Adrenal gland (tissue), 19 donors: ENCODE measurements at places on chromosomes 1 and 21. TPM values are rescaled to one million over a fixed set of nuclear protein-coding genes. Genes with fewer than 3 reads are reported as not detected.

Gene EVI5
- 33.0 TPM for total RNA-seq

Gene RAP1GAP
- 98.8 TPM for total RNA-seq

- H3K4me3 ChIP-seq = no peak overlapping the region
- no peaks in the 10 kb centered on the region for H3K27me3 ChIP-seq
- no peaks in the 10 kb centered on the region for H3K4me1 ChIP-seq
- no peaks in the 10 kb centered on the region for H3K36me3 ChIP-seq
These were observed 262.5 kb upstream of the B3GALT2 start for GRCh38 chr1:193448682-193449461.

Gene SLC44A3
- 8.9 TPM for total RNA-seq

Gene IQGAP3
- 1.0 TPM for total RNA-seq

Gene OR10Z1
- total RNA-seq = not detected

DNA sequence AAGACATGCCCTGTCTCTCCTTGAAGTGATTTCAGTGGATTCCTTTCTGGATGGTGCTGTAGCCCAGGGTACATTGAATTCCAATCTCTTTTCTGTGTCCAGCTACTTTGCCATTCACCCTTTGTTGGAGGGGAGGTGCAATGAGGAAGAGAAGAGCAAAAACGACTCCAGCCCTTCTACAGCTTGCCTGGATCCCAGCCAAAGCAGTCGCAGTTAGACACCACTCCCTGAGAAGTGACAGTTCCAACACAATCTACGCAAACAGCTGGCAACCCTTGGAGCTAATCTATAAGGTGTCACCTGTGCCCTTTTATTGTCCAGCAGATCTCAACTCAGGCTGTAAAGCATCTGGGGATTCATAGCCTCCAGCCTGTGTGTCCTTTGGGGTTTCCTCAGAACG is 4.6 kb downstream of the CD244 start:
- H3K4me1 ChIP-seq = no peaks in the 10 kb centered on the region
- H3K27me3 ChIP-seq = peaks cover 3% of the 10 kb centered on the region
- no peaks in the 10 kb centered on the region for H3K36me3 ChIP-seq

GRCh38 chr1:246679794-246680177 is 44.4 kb upstream of the SCCPDH start:
- DNase-seq = no peak
- H3K36me3 ChIP-seq = no peaks in the 10 kb centered on the region
- H3K4me1 ChIP-seq = no peaks in the 10 kb centered on the region
- no peak overlapping the region for H3K27ac ChIP-seq
- H3K27me3 ChIP-seq = no peaks in the 10 kb centered on the region

Gene TSPEAR
- total RNA-seq = not detected

DNA sequence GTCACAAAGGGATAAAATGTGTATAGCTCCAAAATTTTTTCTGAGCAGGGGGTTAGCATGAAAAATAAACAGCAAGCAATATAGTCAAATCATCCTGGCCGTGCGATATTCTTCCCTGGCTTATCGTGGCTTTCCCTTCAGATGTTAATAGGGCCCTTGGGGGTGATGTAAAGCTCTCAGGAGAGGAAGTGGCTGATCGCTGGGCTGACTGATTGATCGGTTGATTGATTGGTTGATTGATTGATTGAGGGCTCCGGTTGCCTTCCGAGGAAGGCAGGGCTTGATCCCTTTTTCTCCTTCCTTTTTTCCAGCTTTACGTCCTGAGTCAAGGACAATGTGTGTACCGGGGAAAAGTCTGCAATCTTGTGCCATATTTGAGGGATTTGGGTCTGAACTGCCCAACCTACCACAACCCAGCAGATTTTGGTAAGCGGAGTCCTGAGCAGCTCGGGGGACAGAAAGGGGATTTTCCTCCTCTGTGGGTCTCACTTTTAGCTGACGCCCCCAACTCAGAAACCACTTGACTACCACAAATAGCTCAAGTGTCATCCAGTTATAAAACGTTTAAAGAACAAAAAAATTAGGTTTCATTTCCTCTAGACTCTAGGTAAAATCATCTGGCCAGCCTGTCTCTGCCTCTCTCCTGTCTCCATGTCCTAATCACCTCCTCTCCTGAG is 29.5 kb downstream of the TFF3 start:
- H3K27ac ChIP-seq = no peak overlapping the region
- no peaks in the 10 kb centered on the region for H3K4me1 ChIP-seq
- no peaks in the 10 kb centered on the region for H3K36me3 ChIP-seq
- no peaks in the 10 kb centered on the region for H3K27me3 ChIP-seq
- no peak overlapping the region for H3K4me3 ChIP-seq
